ENCODE measurements at places on chromosomes 3 and 15. TPM values are rescaled to one million over a fixed set of nuclear protein-coding genes. Genes with fewer than 3 reads are reported as not detected.

DNA sequence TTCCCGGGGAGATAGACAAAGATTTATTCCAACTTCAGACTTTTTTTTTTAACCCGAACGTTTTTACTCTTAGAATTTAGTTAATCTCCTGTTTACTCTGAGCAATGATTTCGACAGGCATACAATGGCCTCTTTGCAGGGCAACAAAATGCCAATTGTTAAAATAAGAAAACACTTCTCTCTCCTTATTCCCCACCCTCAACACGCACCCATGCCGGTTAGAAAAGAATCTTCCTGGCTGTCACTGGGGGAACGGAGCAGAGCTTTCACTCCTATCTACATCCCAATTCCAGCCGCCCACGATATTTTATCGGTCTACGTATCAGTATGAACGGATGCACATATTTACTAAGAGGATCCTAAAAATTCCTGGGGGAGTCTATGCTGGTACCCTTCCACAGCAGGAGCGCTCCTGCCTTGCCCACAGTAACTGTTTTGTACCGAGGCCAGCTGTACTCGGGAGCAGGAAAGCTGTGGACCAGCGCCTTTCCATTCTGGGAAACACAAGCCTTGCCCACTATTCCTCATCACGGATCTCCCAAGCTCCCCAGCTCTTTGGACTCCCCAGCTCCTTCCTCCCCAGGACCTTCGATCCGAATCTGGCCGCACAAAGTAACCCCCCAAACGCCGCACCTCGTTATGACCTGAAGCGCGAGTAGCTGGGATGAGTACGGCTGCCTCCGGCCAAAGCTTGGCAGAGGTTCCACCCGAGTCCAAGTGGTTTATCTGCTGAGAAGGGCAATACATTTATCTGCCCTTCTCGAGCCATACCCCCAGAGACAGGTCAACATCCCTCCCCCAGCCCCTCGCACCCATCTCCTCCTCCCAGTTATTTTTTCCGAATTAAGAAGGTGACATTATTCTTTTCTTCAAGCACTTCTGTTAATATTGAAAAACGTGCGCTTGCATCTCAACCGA lies 2.2 kb upstream of the FOXB1 start:
- peak; percentile 50 for DNase-seq

- no peak for DNase-seq
Measured at GRCh38 chr3:178665747-178666146, 129.5 kb downstream of the KCNMB2 start.

DNA sequence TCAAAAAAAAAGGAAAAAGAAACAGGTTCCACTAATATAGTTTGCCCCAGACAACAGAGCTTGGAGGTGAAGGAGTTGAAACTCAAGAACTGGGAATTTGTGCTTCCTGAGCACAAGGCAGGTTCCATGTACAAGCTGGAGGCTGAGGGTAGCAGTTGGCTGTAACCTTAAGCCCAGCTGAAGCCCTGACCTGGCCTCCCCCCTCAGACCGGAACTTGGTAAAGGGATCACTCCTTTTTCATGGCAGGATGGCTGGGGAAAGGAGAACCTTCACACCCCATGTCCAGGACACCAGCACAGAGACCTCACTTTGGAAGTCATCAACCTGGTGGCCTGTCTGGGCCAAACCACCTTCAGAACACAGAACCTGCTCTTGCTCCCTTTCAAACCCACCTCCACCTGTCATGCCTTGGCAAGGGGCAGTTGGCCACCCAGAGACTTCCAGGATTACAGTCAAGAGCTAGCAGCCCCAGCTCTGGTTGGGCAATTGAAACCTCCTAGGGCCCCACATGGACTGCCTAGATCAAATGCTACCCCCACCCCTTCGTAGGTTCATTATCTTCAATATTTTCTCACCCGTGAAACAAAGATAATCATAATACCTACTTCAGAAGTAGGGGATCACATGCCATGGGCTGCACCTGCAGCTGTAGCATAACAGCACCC lies 3.5 kb downstream of the RPL29 start:
- no peak for DNase-seq

DNA sequence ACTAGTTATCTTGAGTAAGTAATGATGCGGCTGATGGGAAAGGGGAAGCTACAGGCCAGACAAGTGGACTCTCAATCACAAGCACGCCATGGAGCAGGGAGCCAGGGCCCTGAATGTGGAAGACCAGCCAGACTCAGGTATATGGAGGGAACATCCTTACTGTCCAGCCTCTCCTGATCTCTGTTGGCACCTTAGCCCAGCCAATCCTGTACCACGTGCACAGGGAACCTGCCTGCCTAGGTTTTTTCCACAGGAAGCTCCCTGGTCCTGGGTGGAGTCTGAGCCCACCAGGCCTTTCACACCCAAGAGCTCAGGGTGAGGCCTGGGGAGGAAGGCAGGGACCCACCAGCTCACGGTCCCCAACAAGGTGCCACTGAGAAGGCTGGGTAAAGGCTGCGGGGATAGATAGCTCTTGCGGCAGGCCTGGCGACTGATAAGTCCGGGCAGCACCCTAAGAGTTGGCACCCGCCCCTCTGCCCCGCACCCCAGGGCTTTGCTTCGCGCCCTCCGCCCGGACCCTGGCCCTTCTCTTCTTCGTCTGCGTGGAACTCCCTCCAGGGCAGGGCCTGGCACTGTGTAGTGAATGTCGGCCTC lies 933 bp upstream of the APEH start:
- DNase-seq = no peak

DNA sequence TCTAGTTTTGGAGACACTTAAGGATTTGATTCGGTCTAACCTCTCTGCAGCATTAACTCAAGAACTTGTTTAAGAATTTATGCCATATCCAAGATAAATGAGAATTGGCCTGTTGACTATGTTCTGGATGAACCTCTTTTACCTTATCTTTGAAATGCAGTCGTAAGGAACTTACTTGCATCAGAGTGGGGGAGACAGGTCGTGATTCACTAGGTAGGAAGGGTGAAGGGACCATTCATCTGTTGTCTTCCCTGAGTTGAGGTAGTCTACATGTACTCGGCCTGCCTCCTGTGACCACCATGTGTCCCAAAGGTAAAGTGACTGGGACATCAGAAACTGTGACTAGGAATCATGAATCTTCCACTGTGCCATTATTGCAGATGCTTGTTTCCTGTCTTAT lies 248.0 kb upstream of the P2RY1 start:
- no peak for DNase-seq

DNA sequence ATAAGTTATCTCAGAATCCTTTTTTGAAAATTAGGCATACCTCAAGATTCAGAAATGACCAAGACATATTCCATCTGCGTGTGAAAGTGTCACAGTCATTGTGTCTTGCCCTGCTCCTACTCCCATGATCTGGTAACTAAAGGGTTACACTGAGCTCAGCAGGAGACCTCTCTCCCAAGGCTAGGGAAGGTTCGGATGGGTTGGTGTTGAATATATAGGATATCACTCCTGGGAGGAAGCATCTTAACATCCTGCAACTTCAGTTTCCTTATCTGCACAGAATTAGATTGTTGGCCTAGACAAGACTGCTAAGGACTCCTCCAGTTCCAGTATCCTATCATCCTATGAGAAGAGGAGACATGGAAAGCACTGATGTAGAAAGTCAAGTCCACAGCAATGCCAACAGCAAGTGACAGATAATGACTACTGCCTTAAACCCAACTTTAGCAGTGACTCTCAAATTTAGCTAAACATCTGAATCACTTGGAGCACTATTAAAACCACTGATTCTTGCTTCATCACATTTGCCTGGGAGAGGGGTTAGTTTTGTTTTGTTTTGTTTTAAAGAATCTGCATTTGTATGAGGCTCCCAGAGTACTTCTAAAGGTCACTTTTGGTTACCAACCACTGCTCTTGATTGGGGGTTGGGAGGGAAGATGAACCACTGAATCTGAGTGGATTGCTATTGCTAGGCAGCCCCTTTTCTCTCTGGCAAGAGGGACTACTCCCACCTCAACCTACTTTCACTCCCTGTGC lies 9.7 kb downstream of the ADAMTS9 start:
- DNase-seq = no peak

- DNase-seq = peak; percentile 15
Measured at GRCh38 chr3:142279965-142280590, 54.7 kb upstream of the GK5 start.

DNA sequence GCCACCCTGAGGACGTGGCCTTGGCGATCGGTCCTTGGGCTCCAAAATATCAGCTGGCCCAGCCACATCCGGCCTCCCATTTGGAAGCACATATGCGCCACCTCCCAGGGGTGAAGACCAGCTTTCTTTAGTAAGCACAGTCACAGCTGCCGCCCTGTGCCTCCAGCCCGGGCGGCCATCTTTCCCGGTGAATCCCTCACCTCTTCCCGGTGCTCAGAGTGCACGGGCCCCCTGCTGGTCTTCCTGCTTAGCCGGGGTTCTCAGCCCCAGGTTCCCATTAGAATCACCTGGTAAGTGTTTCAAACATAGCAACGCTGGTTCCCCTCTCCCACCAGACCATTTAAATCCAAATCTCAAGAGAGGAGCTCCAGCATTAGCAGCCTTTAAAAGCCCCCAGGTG lies 232.2 kb downstream of the VPS13C start:
- DNase-seq = no peak

- DNase-seq = no peak
Measured at GRCh38 chr3:142888099-142888480, 793 bp downstream of the PCOLCE2 start.

GRCh38 chr3:37017683-37018082 lies 24.4 kb downstream of the MLH1 start:
- DNase-seq = no peak

GRCh38 chr3:188185717-188186251 lies 31.8 kb downstream of the LPP start:
- DNase-seq = no peak

DNA sequence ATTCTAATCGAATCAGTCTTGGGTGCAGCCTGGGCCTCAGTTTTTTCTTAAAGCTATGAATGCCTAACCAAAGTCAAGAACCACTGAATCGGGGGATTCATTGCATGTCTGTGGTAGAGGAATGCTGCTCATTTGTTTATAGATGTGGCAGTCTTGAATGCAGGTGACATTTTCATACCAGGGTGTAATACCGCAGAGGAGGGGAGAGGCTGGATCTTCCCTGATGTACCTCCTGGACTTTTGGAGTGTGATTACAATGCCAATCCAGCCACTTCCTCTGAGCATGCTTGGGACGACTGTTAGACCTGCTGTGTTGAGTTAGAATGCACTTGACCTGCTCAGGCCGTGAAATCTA lies 42.7 kb downstream of the GOLGA6A start:
- no peak for DNase-seq

GRCh38 chr3:139521144-139521543 lies 18.4 kb downstream of the RBP1 start:
- DNase-seq = no peak

- peak; percentile 76 for DNase-seq
Measured at GRCh38 chr15:31200735-31201151, 99.2 kb upstream of the TRPM1 start.

GRCh38 chr3:23872330-23872729 lies 44.5 kb downstream of the NKIRAS1 start:
- DNase-seq = no peak

DNA sequence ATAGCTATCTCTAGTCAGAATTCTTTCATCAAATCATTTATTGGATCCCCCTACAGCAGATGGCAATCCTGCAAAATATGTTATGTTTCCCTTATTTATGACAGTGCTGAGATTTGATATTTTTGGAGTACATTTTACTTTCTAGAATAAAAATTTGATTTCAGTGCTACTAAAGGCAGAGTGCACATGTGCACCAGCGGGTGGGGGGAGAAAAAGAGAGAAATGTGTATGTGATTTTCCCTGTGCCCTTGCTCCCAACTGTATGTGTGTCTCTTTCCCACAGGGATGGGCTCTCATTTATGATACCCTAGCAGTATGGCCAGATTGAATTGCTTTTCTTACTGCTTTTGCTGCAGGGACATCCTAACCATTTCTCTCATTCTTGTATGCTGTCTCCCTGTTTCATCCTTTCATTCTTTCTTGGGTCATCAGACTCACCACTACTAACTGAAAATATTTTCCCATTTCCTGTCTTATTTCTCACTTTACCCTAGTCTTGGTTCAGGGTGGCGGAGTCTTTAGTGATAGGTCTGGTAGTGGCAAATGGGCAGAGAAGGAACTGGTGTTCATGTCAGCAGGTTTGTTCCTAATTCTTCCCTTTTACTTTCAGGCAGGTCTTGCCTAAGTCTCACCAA lies 140.7 kb downstream of the TCF12 start:
- DNase-seq = no peak

DNA sequence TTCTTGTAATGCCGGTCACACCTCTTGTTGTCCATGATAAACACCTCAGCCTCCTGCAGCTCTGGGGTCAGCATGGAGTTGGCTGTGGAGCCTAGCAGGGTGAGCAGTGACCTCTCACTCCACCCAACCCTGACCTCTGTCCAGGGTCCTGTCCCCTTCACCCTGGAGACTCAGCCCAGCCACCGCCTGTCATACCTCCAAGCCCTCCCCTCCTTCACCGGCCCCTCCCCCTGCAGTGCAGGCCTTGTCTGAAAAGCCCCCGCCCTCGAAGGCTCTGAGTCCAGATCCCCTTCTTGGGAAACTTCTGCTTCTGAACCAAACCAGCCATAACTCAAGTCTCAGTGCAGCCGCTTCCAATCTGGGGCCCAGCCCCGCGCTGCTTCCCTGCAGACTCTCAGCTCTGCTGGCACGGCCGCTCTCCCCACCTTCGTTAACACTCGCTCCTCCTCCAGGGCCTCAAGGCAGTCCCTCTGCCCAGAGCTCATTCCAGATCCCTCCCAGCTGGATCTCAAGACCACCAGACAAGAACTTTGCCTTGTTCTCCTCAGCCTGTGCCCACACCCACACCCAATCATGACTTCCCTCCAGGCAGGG lies 25.4 kb upstream of the PRSS50 start:
- DNase-seq = no peak

DNA sequence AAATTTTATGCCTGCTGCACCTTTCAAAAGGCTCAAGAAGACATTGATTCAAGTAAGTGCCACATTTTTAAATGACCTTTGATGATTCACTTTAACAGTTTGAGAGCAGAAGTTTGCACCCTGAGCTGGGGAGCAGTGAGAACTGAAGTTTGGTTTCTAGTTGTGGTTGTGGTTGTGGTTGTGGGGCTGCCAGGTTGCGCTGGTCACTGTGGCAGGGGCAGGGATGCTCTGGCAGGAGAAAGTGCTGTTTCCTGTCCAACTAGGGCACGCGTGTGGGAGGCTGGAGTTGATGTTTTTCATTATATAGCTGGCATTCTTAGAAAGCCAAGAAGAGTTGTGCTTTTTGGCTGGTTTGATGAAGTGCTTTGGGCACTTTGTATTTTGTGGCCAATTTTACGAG lies 339.7 kb upstream of the NR2F2 start:
- no peak for DNase-seq

Gene AP3B2
- total RNA-seq = 25.7 TPM

Gene CCDC13
- total RNA-seq = not detected

Gene LIPH
- not detected for total RNA-seq

Gene ACTRT3
- 5.9 TPM for total RNA-seq

Gene CDHR4
- 0.50 TPM for total RNA-seq

Gene PATL2
- total RNA-seq = 0.65 TPM

Gene TRIM69
- 6.4 TPM for total RNA-seq

Gene LXN
- total RNA-seq = 4.7 TPM

Gene ADAMTS7
- 43.1 TPM for total RNA-seq

Gene SUCNR1
- not detected for total RNA-seq

Gene CCR9
- not detected for total RNA-seq

Gene MAN2C1
- 88.9 TPM for total RNA-seq

Gene GPR176
- 198 TPM for total RNA-seq

Measured in H1 (cell line).